Hypothalamus (tissue), 51 donors: ENCODE measurements at places on chromosomes 6 and 20.

- DNase-seq, result no peak
Measured at GRCh38 chr6:9507136-9507895, 907.6 kb downstream of the TFAP2A start.

- DNase-seq, result no peak
Measured at GRCh38 chr20:38085026-38085425, 51.5 kb downstream of the RPRD1B start.

DNA sequence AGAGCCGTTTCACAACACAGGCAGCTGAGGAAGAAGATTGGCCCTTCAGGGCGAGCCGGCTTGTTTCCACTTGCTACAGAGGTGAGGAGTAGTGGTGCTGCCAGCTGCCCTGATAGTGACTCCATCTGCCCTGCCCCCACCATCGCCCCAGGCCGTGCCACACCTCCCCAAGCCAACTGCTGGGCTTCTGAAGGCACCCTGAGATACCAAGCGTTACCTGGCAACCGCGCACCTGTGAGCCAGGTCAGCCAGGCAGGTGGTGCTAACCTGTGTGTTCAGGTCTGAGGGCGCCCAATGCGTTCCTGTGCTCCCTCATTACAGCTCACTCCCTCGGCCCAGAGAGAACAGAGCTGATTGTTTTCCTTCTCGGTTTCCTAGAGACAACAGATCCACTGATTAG lies 299.1 kb upstream of the ID4 start:
- DNase-seq, result no peak

- no peak for DNase-seq
Measured at GRCh38 chr6:42378125-42378524, 73.6 kb downstream of the TRERF1 start.

- no peak for DNase-seq
Measured at GRCh38 chr6:63507096-63507495, 65.2 kb upstream of the LOC128125822 start.

- no peak for DNase-seq
Measured at GRCh38 chr20:23082846-23083552, 3.1 kb downstream of the CD93 start.

GRCh38 chr6:52877168-52877567 lies 32.3 kb downstream of the GSTA3 start:
- DNase-seq, result no peak

DNA sequence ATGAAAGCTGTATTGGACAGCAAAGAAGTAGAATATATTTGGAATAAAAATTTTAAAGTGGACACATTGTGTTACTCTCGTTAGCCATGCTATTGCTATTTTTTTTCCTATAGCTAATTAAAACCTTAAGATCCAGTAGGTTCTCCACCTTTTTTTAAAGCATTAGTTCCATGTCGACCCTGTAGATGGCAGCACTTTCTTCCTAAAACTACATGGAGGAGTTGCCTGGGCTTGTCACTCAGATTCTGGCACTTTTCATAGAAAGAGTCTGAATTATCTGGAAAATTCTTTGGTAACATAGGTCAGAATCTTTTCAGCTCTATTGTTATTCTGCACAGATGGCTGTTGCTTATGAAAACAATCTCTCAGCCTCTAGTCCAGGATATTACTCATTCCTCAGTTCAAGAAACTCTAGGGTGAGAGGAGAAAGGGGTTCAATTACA lies 42.0 kb upstream of the ESR1 start:
- DNase-seq, result no peak

DNA sequence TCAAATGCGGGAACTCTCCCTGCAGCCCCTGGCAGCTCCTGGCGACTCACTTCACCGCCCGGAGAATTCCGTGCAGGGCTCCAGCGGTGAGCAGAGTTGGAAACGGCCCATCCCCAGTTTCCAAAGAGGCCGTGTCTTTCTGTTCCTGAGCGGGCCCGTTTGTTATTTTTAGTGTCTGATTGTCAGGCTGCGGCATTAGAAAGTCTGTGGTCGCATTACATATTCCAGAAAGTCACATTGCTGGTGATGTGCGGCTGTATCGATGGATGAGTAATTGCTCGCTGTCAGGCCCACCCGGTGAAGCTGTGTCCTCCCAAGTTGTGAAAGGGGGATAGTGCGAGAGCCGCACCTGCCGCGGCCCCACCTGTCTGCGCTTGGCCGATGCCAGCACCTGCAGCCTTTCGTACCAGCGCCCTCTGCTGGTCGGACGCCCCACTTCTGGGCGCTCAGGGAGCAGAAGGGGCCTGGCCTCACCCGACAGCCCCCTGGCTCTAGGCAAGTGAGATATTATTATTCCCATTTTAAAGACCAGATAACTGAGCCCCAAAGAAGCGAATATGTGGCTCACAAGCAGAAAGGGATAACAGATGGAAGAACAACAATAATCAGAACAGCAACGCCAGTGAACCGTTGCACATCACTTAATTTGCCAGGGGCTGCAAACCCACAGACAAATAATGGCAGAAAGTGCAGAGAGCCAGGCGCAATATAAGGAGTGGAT lies 244.9 kb downstream of the TSHZ2 start:
- DNase-seq, result peak; percentile 49

DNA sequence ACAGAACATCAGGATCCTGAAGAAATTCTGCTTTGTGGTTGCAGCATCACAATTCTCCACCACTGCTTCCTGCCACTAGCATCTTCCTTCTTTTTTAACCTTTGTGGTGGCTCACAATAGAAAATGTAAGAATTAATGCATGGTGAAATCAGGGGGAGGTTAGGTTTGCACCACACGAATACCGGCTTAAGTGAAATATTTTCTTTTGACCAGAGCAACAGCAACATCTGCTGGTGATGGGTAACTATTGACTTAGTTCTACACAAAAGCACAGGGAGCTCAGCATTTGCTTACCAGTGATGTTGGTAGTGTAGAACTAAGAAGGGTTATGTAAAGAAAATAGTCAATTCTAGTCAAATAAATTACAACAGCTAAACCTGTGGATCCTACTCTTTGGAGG lies 280.5 kb downstream of the SYNE1 start:
- DNase-seq, result no peak

- no peak for DNase-seq
Measured at GRCh38 chr6:154537511-154538325, 27.2 kb upstream of the CNKSR3 start.

- DNase-seq, result no peak
Measured at GRCh38 chr20:35224536-35224935, 2.0 kb upstream of the MMP24 start.

- no peak for DNase-seq
Measured at GRCh38 chr6:150635906-150636514, 36.3 kb downstream of the PLEKHG1 start.

GRCh38 chr6:118674772-118675171 lies 23.4 kb upstream of the CEP85L start:
- DNase-seq, result no peak

- DNase-seq, result no peak
Measured at GRCh38 chr6:14875481-14876063, 370.3 kb upstream of the JARID2 start.

DNA sequence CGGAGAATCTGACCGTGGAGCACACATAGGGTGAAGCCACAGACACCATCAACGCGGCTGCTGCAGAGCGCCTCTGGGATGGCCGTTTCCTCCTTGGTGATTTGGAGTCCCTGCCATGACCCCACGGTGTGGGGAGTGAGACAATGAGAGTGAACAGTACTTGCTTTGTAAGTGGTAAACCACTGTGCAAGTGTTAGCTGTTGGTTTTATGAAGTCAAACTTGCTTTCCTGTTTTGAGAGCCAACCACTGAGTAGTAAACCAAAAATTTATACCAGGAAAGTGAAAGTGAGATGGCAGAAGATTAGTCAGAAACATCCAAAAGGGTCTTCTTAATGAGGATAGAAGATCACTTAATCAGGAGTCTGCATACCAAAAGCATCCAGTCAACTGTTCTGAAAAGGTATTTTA lies 160.7 kb downstream of the FOXC1 start:
- DNase-seq, result no peak

GRCh38 chr6:68080074-68080473 lies 555.0 kb upstream of the ADGRB3 start:
- no peak for DNase-seq

- DNase-seq, result no peak
Measured at GRCh38 chr6:150207931-150208570, 65.2 kb downstream of the PPP1R14C start.

DNA sequence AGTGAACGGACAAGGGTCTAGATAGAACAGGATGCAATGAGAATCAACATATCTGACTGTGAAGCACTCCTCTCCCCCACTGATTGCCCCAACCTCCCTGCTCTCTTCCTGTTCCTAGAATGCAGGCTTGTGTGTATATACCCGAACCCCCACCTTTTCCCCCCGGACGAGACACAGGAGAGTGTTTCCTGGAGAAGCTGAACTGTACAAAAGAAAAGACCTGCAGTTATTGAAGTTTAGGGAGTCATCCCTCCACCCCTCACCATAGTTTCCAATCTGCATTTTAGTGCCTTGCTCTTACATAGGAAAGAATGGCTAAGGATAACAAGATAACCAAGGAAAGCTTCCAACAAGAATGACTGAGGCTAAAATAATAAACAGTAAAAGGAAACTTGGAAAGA lies 55.5 kb upstream of the PDE10A start:
- no peak for DNase-seq

DNA sequence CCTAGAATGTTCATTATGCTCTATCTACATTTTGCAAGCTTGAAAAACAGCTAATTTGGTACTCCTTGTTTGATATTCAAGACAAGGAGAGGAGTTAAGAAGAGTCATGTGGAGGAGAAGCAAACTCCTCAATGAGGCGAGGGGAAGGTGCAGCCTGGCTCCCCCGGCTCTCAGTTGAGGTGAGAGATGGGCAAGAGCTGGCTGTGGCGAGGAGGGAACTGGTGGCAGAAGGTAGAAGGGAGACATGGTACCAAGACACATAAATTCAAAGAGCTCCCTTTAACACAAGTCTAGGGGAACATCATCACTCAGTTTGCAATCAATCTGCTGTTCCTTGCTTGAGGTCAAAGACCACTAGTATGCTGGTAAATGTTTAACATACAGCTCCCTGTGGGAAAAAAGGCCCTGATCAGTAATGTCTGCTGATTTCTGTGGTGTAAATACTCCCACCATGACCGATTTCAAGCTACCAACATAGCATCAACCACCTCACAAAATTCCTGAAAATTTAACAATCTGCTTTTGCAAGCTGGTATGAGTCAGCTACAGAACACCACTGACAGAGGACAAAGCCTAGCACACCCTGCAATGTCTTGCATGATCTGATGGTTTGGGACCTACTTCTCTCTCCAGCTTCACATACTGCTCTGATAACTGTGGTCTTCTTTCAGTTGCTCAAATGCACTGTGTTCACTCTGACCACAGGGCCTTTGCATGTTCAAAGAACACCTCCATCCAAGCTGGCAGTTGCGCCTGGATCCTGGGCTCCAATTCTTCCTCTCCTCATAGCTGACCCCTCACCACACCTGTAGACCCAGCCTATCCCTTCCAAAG lies 516.3 kb upstream of the CHD6 start:
- DNase-seq, result no peak

- DNase-seq, result no peak
Measured at GRCh38 chr6:2988094-2988425, 11.6 kb upstream of the NQO2 start.

GRCh38 chr6:31776485-31776988 lies 591 bp downstream of the VWA7 start:
- no peak for DNase-seq

DNA sequence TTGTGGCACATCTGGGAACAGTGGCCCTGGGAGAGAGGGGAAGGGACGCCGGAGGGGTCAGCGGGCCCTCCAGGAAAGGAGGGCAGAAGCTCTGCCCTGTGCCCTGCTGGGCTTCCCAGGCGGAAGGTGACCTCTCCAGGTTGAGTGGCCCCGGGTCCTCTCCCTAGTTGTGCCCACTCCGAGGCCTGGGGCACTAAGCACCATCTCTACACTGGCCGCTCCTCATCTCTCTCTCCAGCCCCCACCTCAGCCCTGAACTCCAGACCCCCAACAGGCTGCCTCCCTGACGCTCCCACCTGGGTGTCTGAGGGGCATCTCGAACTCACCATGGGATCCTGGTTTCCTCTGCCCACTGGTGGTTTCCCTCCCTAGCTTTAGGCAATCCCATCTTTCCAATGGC lies 18.1 kb downstream of the KCNG1 start:
- DNase-seq, result no peak

DNA sequence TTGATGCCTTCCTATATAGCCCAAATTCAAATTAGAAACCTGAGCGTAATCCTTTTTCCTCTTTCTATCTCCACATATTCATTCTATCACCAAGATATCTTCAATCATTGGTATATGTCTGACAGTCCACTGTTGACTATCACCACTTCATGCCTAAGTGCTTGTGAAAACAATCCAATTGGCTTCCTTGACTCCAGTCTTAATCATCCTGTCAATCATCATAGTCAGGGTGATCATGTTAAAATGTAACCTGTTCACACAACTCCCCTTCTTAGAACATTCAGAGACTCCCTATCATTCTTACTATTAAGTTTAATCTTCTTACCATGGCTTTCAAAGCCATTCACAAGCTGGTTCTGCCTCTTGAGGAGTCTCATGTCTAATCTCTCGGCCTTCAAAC lies 616.7 kb downstream of the PHF3 start:
- no peak for DNase-seq

DNA sequence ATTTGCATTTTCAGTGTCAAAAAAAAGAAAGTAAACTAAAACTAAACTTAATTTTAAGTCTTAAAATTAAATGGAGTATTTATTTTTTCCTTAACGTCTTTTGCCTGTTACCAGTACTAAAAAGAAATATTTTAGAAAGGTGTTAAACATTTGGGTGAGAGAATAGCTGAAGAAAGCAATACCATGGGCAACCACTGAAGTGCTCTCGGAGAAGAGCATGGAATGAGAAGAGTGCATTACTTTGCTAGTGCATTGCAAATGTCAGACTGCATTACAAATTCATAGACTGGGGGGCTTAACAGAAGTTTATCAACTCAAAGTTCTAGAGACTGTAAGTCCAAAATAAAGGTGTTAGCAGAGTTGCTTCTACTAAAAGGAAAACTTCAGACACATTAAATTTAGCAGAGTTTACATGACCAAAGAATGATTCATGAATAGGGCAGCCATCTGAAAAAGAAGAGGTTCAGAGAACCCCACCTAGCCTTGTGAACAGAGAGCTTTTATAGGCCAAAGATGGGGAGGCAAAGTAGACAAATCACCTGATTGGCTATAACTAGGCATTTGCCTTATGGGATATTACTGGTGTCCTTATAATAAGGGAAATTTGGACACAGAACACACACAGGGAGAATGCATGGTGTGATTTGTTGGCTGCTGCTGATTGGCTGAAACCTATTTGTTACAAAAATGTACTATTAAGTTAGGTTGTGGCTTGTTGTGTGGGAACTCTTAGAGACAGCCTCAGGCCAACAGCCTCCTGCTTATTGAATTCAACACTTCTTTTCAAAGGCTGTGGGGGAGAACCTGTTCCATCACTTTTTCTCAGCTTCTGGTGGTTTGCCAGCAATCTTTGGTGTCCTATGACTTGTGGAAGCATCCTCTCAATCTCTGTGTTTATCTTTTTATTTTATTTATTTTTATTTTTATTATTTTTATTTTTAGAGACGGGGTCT lies 106.7 kb upstream of the RREB1 start:
- no peak for DNase-seq
